Gastroesophageal sphincter (tissue), 4 donors: ENCODE measurements at places on chromosomes 4 and X. TPM values are rescaled to one million over a fixed set of nuclear protein-coding genes. Genes with fewer than 3 reads are reported as not detected.
A peak's percentile ranks its signal among the peaks of the same experiment; 100 is the strongest.

HELT gene
- total RNA-seq = not detected

MEPE gene
- total RNA-seq = not detected

KLHL13 gene
- 19.6 TPM for total RNA-seq

SLC25A53 gene
- total RNA-seq = 33.8 TPM

ADH7 gene
- 0.13 TPM for total RNA-seq

RIPPLY1 gene
- not detected for total RNA-seq

OTUD6A gene
- total RNA-seq = not detected

TCEAL6 gene
- total RNA-seq = not detected

ARHGAP4 gene
- total RNA-seq = 10.9 TPM

TMSB15A gene
- not detected for total RNA-seq

PDK3 gene
- total RNA-seq = 51.8 TPM

PDCL2 gene
- total RNA-seq = not detected

ENPP6 gene
- 1.1 TPM for total RNA-seq

UGT2B10 gene
- total RNA-seq = not detected

USO1 gene
- 83.4 TPM for total RNA-seq

GRCh38 chr4:119314356-119314755 is 7.6 kb downstream of the FABP2 start:
- peak; percentile 57 for ATAC-seq

DNA sequence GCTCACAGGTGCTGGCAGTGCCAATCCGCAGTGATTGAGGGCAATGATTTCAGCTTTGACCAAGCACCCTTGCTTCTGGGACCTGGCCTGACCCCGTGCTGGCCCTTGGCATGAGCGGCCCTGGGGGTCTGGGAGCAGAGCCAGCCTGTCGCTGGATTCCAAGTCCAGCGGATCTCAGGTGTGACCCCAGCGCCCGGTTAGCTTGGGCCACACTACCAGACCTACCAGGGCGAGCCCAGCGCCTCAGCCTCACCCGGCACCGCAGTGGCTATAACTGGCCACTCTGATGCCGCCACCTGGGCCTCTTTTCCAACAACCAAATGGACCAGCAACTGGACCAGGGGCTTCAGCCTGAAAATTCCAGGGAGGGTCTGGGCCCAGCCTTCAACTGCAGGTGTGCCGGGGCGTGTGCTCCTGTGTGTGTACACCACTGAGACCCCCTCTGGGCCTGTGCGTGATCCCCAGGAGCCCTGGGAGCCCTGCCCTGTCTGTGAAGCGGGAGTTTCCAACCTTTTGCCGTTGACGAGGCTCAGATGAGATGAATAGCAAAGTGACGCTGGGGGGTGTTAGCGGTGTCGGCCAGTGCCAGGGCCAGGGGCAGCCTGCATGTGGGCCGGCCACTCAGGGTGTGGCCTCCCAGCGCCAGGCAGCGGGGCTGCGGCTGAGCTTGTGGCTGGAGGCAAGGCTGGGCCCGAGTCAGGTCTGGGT is 658 bp downstream of the SH3TC1 start:
- ATAC-seq = no peak

- ATAC-seq = no peak
These were observed 149.4 kb downstream of the PDGFRA start for GRCh38 chr4:54378461-54378860.

DNA sequence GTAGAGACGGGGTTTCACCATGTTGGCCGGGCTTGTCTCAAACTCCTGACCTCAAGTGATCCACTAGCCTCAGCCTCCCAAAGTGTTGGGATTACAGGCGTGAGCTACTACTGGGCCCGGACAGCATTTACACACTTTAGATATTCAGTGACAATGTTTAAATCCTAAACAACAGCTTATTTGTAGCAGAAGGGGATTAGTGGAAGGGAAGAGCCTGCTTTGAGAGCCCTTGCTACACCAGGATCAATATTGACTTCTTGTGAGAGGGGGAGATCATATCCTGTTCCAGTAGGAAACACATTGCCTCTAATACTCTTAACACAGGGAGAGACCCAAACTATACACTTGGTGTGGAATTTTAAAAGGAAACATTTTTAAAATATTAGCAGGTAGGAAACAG is 7.1 kb downstream of the MGST2 start:
- ATAC-seq = no peak

DNA sequence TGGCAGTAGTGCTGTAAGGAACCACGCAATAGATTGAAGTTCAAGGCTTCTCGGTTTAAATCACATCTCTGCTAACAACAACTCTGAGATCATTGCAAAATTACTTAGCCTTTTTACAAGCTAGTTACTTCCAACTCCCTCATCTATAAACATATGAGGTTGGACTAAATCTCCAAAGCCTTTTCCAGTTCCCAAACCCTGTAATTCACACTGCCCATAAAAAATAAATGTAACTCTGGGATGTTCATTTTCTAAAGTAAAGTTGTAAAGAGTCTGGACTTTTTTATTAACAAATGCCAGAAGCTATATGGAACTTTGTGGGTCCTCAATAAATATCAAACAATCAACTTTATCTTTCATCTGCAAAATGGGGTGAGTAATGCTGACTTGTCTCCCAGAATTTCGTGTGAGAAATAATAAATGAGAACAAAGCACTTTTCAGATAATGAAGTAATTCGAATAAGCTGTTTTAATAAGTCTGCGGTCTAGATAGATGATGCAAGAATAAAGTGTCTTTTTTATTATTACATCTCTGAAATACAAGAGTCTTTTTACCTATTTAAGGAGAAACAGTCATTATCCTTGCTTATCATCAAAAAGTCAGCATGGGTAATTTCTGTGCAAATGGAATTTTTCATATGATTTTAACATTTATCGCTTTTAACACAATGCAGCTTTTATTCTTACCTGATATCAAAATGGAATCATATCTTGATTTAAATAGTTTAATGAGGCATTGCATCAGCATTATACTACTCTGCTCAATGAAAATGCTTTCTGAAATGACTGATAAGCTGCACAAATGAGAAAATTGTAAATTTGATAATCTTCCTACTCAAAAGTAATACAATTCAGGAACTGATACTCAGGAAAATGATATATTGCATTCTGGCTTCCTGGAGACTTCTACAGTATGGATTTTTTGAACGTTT is 252.6 kb downstream of the BANK1 start:
- ATAC-seq = no peak

GRCh38 chr4:10106421-10107039 is 10.1 kb downstream of the WDR1 start:
- peak; percentile 90 for ATAC-seq

GRCh38 chrX:32280921-32281320 is 930.4 kb downstream of the DMD start:
- no peak for ATAC-seq

DNA sequence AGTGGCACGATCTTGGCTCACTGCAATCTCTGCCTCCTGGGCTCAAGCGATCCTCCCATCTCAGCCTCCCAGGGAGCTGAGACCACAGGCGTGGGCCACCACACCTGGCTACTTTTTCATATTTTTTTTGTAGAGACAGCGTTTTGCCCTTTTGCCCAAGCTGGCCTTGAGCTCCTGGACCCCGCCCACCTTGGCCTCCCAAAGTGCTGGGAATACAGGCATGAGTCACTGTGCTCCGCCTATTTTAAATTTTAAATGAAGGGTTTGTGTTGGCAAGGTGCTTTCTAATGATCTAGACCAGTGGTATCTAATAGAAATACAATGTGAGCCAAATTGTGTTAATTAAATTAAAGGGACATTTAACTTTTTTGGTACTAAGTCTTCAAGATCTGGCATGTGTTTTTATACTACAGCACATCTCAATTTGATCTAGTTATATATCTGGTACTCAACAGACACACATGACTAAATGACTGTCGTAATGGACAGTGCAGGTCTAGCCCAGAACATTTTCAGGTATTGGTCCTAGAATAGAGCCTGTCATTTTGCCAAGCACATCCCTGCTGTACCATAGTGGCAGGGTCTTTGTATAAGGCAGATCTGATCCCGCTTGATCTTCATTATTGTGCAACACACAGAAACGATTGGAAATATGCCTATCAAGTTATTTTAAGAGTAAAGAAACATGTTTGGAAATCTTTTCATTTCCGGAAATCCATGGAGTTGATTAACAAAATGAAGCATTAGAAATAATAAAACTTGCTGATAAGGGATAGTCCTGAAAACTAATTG is 7.3 kb downstream of the PGK1 start:
- no peak for ATAC-seq

GRCh38 chr4:127249066-127249766 is 383.5 kb upstream of the INTU start:
- no peak for ATAC-seq

- no peak for ATAC-seq
These were observed 201.7 kb downstream of the SPRY1 start for GRCh38 chr4:123598331-123598730.

DNA sequence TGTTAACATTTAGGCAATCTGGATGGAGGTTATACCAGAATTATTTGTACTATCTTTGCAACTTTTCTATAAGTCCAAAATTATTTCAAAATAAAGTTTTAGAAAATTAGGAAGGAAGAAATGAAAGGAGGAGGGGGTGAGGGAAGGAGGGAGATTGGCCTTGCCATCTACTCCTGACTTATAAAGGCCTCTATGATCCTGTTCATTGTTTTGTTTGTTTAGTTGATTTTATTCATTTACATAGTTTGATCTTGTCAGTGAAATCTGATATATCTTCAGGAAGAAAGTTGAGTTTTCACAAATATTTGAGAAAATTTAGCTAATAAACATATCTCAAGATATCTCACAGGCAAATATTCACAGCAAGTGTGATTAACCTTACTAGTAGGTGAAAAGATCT is 189.3 kb upstream of the NOCT start:
- ATAC-seq = no peak

GRCh38 chrX:48972220-48973164 is 848 bp upstream of the KCND1 start:
- ATAC-seq = no peak

GRCh38 chr4:45646885-45647590 is 476.8 kb downstream of the GABRG1 start:
- ATAC-seq = no peak

GRCh38 chrX:39331082-39331704 is 529.9 kb downstream of the MID1IP1 start:
- ATAC-seq = no peak

GRCh38 chr4:71444395-71444794 is 105.6 kb downstream of the SLC4A4 start:
- no peak for ATAC-seq

- ATAC-seq = no peak
These were observed 454.4 kb upstream of the ATOH1 start for GRCh38 chr4:93373893-93374860.

DNA sequence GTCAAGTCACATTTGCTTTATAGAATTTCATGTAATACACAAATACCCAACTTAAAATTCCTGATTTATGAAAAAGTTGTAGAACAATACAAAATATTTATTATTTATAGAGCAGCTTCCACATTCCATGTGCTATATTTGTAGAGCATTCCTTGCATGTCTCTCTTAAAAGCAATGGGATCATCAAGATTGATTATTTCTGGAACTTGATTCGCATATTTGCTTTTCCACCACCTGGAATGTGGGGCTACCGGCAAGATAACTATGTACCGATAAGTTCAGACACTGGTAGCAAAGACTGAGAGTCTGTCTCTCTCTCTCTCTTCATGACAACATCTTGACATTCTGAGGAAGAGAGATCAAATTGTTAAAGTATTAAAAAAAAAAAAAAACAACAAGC is 59.3 kb downstream of the MAPK10 start:
- no peak for ATAC-seq

DNA sequence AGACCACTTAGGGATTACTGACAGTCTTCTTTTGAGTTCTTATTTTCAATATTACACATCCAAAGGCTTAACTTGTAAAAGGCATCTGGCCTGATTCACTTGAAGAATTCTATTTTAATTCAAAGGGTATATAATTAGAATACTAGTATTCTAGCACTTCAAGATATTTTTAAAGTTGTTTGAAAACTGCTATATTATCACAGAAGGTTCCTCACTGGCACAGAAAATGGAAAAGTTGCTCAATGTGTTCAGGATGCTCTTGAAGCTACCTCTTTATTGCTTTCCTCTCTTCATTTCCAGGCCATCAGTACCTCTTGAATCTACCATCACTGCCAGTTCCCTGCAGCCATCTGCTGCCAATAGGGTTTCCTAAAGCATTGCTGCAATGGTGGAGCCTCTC is 271.4 kb downstream of the KCNIP4 start:
- no peak for ATAC-seq

DNA sequence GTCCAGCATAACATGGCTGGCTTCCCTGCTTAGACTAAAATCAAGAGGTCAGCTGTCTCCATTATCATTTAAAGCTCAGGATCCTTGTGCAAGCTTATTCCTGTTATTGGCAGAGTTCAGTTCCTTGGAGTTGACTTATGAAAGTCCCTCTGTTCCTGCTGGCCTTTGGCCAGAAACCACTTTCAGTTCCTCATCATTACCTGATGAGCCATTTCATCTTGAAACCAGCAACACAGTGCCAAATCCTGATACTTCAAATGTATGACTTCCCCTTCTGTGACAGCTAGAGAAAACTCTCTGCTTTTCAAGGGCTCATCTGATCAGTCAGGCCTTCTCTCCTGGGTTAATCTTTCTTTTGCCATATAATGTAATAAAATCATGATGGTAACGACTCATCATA is 110.6 kb upstream of the FSTL5 start:
- no peak for ATAC-seq

GRCh38 chrX:17456526-17456925 is 81.5 kb downstream of the NHS start:
- no peak for ATAC-seq

DNA sequence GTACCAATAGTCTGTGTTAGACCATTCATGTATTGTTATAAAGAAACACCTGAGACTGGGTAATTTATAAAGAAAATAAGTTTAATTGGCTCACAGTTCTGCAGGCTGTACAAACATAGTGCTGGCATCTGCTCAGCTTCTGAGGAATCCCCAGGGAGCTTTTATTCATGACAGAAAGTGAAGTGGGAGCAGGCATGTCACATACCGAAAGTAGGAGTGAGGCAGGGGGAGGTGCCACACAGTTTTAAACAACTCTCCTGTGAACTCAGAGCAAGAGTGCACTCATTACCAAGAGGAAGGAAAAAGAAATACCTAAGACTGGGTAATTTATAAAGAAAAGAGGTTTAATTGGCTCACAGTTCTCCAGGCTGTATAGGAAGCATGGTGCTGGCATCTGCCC is 591.2 kb downstream of the PPP4R3C start:
- no peak for ATAC-seq

GRCh38 chrX:40374486-40374885 is 206.3 kb upstream of the ATP6AP2 start:
- no peak for ATAC-seq

- ATAC-seq = no peak
These were observed 9.7 kb upstream of the CHRDL1 start for GRCh38 chrX:110805303-110805702.

DNA sequence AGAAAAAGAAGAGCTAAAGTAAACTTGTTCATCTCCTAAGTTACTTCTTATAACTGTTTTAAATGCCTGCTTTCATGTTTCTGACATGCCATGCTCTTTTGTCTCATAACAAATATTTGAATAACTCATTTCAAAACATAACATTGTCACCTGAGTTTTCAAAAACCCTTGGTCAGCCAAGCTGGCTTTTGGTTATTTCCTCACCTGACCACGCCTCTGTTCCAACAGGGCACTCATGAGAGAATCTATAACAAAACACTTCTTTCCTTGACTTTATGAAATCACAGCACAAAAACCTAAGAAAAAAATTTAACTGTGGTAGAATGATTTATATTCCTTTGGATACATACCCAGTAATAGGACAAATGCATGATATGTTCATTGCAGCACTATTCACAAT is 172.9 kb upstream of the GALNT7 start:
- no peak for ATAC-seq

- ATAC-seq = no peak
These were observed 54.2 kb upstream of the TSPAN5 start for GRCh38 chr4:98712607-98713006.

GRCh38 chrX:93695981-93696380 is 22.0 kb downstream of the FAM133A start:
- no peak for ATAC-seq

- no peak for ATAC-seq
These were observed 27.3 kb upstream of the STS start for GRCh38 chrX:7119950-7120877.
